Stimulated activated CD8-positive, alpha-beta memory T cell treated with anti-CD3 and anti-CD28 coated beads, Interleukin-4, amount 100 ng/mL, for 1 hour (primary cell): ENCODE measurements at places on chromosomes 3 and 15.

GRCh38 chr3:4467522-4467867 lies 426 bp upstream of the SUMF1 start:
- DNase-seq = no peak

DNA sequence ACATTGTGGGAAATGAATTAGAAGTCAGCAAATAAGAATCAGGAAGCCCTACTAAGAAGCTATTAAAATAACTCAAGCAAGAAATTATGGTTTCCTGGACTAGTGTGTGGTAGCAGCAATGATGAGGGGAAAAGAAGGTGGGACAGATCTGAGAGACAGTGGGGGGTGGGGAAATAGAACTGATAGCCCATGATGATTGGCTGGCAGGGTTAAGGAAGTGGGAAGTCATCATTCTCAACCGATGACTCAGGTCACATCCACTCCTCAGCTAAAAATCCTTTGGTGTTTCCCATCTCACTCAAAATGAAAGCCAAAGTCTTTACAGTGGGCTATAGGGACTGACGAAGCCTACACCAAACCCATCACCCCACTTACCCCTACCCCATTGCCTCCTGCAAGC lies 153.9 kb upstream of the ARHGEF26 start:
- DNase-seq = no peak

DNA sequence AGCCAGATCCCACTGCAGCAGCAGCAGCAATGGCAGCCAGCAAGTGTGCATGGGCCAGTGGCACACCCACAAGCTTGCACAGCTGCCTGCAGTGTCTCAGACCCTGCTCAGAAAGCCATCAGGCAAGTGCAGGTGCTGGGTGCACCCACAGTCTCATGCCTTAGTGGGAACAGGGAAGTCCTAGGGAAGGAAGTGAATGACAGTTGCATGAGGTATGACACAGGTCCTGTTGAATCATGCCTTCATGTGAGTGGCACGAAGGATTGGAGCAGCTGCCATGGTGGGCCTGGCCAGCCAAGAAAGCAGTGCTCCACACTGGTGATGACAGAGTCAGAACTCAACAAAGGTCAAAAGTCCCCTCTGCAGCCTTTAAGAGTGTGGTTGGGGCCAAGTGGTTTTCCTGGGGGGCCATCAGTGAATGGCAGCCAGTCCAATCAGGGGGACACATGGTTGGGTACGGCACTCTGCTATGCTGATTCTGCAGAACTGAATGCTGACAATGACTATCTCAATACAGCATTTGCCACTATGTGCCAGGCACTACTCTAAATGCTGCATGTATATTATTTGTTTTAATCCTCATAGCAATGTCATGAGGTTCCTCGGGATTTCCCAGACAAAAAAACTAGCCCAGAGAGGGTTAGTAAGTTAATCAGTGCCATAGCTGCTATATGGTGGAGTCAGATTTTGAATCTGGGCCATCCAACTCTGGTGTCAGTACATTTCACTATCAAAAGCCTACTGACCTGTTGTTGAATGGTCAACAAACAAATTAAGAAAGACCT lies 94.3 kb downstream of the AQP9 start:
- DNase-seq = no peak

- DNase-seq = no peak
These were observed 267.3 kb upstream of the SLITRK3 start for GRCh38 chr3:165463531-165463930.

GRCh38 chr3:13579063-13579462 lies 30.1 kb downstream of the FBLN2 start:
- DNase-seq = no peak

DNA sequence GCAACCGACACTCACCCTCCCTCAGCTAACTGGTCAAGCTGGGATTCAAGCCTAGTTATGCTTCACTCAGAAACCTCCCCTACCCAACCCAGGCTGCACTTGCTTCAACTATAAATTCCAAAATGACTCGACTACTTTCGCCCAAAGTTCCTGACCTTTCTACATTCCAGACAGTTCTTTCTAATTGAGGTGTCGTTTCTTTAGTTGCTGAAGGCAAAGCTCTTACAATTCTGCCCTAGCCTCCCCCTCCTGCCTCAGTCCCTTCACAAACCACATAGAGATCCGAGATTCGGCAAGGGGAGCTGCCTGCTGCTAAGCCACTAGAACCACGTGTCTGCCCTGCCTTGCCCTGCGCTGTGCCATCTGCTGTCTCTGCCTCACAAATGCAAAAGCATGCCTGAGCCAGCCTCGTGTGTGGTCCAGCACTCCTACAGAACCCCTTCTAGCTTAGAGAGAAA lies 74.7 kb upstream of the SH3GL3 start:
- no peak for DNase-seq

- no peak for DNase-seq
These were observed 8.3 kb downstream of the ANXA2 start for GRCh38 chr15:60389261-60390077.

DNA sequence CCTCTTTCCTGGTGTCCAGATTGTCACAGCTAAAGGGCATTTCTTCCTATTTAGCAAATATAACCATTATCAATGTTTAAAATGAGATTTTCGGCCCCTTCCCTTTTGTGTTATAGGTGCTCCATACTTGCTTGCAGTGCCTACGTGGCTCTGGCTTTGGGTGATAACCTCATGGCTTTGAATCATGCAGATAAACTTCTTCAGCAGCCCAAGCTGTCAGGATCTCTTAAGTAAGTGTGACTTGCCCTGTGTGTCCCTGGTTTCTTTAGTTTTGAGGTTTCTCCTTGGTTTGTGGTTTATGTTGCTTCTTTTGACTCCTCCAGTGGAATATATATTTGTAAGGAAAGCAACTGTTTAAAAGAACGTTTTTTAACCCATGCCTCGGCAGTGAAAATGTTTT lies 58.5 kb upstream of the TRIM71 start:
- no peak for DNase-seq

GRCh38 chr3:190116551-190117067 lies 4.1 kb downstream of the P3H2 start:
- no peak for DNase-seq

DNA sequence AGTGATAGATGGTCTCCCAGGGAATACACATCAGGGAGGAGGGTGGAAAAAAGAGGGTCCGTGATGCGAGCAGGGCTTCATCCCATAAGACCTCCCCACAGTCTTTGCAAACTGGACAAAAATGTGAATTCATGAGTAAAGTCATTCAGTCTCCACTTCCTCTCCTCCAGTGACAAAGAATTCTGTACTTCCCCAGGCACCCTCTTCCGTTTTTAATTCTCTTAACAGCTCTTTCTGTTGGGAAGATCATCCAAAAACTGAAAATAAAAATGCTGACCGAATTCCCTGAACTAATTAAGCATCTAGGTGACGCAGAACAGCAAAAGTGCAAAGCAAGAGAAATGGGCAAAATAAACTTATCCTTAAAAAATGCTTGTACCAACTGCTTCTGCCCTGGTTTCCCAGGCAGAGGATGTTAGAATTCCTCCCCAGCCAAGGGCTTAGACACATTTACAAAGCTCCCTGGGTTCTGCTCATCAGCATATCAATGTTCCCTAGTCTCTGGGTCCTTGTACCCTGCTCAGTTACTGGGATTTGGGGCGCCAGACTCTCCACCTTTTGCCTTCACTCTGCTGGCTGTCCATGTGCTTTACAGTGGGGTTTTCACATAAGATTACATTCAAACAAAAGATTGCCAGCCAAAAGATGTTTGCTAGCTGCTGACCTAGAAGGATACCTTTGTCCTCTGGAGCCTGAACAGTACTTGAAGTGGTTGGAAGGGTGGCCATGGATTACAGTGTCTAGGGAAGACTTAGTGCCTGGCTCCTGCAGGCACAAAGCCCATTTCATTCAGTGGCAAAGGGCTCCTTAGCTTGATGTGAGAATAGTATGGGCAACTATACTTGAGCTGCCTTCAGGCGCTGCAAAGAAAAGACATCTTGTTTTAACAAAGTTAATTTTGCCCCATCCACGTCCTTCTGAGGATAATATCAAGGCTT lies 69.4 kb downstream of the ARNT2 start:
- no peak for DNase-seq
